Activated CD8-positive, alpha-beta memory T cell treated with anti-CD3 and anti-CD28 coated beads, Interleukin-2, amount 50 U/mL, for 48 hours (primary cell): ENCODE measurements at places on chromosomes 13 and 19.

DNA sequence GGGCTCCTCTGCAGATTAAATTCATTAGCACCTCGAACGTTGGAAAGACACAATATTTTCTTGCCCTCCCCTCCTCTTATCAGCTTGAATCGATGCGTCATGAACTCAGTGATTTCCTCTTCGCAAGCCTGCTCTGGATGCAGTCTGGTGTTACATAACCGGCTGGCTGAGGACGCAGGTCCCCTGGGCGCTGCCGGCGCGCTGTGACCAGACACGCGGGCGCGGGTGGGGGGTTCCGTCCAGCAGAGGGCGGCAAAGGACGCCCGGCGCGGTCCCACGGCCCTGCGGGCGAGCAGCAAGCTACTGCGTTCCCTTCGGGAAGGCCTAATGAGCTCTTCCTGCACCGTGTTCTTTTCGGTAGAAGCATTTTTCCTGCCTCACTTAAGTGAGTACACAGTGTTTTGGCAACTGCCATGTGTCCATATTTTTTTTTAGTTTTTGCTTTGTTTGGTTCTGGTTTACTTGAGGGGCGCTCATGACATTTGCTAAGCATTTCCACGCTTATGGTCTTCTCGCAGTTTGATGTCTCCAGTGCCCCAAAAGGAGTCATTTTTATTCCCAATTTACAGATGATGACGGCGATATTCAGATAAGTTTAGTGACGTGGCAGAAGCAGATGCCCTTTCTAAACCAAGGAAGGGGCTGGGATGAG is 112.2 kb upstream of the MBNL2 start:
- peak; percentile 94 for DNase-seq

- no peak for DNase-seq
Observed at GRCh38 chr13:27446986-27447583, 3.3 kb downstream of the MTIF3 start.

- DNase-seq = no peak
Observed at GRCh38 chr19:46466536-46467196, 4.7 kb downstream of the PNMA8A start.

DNA sequence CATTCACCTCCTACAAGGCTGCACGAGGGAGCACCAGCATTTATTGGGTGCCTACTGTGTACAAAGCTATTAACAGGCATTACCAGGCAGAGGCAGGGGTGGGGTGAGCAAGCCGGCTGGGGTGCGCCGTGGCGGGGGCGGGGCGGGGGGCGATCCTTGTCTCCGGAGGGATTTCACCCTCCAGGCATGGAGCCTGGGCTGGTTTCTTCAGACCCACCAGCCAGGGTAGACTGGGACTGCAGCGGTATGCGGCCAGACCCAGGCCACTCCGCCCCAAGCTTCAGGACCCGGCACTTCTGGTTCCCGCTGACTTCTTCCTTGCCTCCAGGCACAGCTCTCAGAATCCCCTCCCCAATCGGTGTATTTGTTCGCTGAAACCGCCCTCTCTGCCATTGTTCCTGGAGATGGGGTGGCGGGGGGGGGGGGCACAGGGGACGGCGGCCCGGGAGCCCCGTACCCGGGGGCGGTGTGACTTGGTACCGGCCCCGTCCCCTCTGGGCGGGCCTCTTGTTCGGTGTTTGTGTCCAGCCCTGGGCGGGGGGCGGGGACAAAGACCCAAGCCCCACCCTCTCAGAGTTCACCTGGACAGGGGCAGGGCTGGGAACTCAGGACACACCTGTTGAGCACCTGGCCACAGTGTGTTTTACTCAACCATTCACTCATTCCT is 14.4 kb downstream of the TJP3 start:
- DNase-seq = no peak

- no peak for DNase-seq
Observed at GRCh38 chr19:34393629-34394028, 10.6 kb upstream of the PDCD2L start.

DNA sequence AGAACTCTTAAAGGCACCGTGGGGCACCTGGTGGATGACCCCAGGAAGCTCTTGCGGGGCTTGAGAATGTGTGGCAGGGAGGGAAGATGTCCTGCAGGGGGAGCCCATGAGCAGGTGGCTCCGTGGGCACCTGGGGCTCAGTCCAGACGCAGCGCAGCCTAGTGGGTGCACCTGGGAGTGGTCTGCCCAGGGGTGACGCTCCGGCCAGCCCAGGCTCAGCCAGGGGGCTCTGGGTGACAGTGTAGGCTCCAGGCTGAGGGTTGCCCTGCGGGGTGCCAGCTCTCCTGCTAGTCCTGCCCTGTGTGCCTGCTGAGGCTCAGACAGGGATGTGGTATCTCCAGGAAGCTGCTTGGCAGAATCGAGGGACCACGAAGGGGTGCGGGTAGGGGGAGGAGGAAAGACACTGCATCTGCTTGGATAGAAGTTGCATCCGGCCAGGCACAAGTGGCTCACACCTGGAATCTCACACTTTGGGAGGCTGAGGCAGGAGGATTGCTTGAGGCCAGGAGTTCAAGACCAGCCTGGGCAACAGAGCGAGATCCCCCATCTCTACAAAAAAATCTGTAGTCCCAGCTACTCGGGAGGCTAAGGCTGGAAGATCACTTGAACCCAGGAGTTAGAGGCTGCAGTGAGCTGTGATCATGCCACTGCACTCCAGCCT is 15.0 kb upstream of the PGLS start:
- peak; percentile 95 for DNase-seq

GRCh38 chr13:47080621-47081020 is 183.8 kb upstream of the HTR2A start:
- no peak for DNase-seq

DNA sequence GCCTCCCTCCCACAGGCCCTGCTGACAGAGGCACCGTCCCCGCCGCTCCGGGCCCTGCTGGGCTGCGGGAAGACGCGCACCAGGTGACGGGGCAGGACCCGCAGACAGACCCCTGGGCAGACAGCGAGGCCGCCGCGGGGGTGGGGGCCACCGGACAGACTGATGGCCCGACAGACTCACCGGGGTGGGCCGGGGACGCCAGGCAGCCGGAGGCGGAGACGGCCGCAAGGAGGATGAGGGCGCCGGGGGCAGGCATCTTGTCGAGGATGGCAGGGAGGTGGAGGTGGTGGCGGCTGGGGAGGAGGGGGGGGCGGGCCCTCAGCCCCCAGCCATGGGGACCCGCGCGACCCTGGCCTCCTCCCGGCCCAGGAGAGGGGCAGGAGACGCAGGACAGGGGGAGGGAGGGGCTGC is 309 bp downstream of the LMTK3 start:
- peak; percentile 67 for DNase-seq

- no peak for DNase-seq
Observed at GRCh38 chr13:51577690-51578089, 6.6 kb upstream of the WDFY2 start.

- DNase-seq = no peak
Observed at GRCh38 chr13:75960538-75960994, 324.4 kb downstream of the LMO7 start.

- DNase-seq = no peak
Observed at GRCh38 chr19:49243129-49243528, 81.9 kb downstream of the SLC6A16 start.

- no peak for DNase-seq
Observed at GRCh38 chr13:74174810-74175209, 40.6 kb upstream of the KLF12 start.

DNA sequence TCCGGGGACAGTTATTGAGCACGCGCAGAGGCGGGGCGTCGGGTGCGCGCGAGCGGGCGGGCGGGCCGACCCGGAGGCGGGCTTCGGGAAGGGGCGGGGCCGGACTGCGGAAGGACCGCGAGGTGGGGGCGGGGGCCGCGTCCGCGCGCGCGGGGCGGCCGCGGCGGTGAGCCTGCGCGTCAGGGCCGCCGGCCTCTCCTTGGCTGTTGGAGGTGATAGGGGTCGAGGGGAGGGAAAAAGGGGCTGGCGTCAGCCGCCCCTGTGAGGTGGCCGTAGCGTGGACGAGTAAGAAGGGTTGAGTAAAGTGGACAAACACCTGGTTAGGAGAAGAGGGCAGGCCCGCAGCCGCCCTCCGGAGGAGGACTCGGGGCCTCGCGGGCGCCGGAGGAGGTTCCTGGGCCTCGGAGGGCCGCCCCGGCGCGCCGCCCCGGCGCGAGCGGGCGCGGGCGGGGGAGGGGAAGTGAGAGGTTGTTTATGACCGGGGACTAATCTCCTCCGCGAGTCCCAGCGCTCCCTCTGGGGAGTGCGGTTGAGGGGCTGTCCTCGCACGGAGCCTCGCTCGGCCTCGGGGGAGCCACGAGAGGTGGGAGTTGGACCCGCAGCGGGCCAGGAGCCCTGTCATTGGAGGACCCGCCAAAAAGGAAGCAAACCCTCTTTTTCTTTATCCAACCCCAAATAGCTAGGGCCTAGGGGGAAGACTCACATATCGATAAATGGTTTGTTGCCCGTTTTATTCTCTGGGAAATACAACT is 547 bp upstream of the INTS6 start:
- peak; percentile 89 for DNase-seq

GRCh38 chr19:18800079-18800478 is 9.0 kb upstream of the COMP start:
- DNase-seq = no peak

DNA sequence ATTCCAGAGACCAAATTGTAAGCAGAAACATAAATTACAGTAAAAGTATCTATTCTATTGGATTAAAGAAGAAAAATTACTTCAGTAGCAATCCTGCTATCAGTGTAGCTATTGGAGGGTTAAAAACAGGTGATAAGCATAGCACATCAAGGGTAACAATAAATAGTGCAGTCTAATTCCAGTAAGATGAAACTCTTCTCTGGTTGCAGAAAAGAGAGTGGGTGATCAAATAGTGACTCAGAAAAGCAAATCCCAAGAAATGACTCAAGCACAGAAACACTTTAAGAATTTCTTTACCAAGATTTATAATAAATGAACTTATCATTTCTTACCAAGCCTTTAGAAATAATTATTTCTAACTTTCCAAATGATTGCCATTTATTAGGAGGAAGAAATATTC is 135.7 kb downstream of the LMO7 start:
- DNase-seq = no peak

DNA sequence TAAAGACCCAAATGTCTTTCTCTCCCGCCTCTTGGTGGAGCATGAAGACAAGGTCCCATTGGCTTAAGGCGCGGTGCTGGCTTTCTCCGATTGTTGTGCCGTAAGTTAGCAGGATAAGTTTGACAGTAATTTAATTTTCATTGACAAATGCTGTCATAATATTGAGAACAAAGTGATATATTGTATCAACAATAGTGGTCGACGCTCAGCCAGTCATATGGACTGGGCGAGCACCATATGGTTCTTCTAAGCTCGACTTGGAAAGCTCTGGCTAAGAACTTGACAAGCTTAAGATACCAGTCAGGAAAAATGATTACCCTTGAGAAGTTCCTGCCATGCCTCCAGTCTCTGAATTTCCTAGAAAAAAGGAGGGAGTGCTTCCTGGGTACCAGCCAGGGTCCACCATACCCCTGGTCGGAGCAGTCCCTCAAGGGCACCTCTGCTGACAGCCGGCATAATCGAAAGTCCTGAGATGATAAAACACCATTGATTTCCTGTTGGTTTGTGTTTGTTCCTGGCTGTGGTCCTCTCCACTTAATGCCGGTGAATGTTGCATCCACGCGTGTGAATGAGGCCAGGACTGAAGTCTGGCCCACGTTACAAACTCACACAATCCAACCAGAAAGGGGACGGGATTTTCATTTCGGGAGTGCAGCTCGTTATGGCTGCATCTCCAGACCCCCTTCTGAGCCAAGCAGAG is 262.1 kb downstream of the ZNF536 start:
- no peak for DNase-seq

GRCh38 chr13:109436841-109437240 is 349.5 kb downstream of the IRS2 start:
- no peak for DNase-seq

- DNase-seq = no peak
Observed at GRCh38 chr13:44093607-44094564, 214.2 kb downstream of the LACC1 start.

DNA sequence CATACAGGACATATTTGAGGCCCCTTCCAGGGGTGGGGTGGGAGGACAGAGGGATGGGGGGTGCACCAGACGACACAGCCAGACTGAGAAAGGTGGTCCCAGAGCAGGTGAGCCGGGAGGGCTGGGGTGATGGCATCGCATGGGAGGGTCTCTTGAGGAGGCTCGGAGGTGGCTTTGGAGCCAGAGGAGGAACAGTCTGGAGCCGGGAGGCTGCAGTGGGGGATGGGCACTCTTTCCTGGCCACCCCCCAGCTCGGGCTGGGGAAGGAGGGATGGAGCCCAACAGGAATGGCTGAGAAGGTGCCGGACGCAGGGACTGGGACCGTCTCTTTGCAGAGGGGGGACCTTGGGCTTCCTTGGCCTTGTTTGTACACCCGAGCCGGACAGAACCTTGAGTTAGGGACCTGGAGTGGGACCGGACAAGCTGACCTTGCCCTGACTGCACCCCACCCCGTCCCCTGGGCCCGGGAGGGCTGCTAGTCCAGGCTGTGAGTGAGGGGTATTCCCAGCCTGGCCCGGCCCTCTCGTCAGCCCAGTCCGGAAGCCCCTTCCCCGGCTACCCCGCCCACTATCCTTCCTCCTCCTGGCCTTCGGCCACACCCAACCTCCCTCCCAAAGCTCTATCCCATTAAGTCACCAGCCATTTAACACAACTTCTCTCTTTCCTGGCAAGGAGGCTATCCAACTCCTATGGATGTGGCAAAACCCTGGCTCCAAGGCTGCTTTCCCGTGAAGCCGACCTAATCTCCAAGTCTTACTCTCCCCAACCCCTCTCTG is 816 bp upstream of the TBXA2R start:
- DNase-seq = no peak

GRCh38 chr13:35292329-35292728 is 184.2 kb downstream of the MAB21L1 start:
- DNase-seq = no peak

GRCh38 chr13:101019126-101019525 is 344.5 kb upstream of the TMTC4 start:
- no peak for DNase-seq

GRCh38 chr13:46593398-46593797 is 40.4 kb downstream of the LRCH1 start:
- DNase-seq = peak; percentile 70

DNA sequence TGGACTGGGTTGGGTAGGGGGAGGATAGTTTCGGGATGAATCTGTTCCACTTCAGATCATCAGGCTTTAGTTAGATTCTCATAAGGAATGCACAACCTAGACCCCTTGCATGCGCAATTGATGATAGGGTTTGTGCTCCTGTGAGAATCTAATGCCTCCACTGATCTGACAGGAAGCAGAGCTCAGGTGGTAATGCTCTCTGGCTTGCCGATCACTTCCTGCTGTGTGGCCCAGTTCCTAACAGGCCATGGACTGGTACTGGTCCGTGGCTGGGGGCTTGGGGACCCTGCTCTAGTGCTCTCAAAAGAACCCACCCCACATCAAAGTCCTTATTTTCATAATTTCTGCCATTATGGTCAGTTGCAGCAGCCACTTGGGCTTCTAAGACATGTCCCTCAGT is 30.1 kb downstream of the DNAJC3 start:
- DNase-seq = no peak

DNA sequence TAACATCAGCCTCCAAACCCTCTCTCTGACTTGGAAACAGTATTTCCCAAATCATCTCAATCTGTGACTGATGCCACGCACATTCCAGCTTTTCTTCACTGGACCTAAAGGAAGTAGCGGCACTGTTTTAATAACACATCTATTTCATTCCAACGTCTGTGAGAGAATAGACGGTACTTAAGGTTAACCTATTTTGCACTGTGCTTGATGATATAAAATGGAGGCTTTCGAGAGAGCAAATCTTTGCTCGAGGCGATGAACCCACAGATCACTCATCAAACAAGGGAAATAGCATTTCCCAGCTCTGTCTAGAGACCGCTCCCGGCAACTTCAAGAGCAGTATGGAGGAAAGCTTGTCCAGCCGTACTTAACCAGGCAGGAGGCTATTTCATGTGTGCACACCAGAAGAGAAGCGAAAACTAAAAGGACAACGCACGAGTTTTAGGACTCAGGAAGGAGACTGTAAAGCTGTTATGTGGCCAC is 2.9 kb downstream of the UBL3 start:
- no peak for DNase-seq
